ENCODE measurements at places on chromosomes 4 and X.

DNA sequence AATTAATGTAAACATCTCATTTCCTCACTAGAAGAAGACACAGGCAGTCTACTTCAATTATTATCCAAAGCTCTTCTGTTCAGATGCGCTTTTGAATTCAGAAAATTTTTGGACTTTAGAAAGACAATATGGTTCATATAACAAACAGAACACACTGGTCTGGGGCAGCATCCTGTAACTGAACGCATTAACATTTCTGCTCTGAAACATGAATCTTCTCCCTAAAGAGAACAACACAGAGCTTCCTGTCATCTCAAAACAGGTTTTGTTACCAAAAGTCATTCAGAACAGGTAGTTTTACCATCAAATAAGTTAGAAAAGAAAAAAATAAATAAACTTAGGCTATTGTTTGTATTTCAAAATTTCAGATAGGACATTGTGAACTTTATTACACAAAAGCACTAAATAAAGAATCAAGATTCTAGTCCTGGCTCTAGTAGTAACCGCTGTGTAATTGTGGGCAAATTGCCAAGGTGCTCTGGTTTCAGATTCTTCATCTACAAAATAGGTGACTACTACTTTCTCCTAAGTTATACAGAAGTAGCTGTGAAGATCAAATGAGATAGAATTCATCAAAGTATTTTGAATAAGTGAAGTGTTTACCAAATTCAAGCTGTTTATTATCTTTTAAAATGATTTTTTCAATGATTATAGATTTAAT lies 252.3 kb upstream of the RASGEF1B start:
- DNase-seq: no peak

GRCh38 chrX:107398115-107398514 lies 51.3 kb upstream of the FRMPD3 start:
- no peak for DNase-seq

DNA sequence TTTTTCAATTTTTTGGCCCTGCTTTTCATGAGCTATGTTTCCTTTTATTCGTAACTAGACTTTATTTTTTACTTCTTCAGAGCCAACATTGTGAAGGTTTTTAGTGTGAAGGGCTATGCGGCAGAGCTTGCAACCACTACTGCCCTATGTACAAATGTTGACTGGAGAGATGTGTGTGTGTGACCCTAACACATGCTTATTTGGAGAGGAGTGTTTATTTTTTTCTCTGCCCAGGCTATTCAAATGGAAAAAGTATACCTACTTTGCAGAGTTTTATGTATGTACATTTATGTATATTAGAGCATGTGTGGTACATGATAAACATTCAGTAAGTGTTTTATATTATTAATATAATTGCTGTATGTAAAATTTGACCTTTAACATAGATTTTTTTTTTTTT lies 86.5 kb downstream of the WWC2 start:
- no peak for DNase-seq

DNA sequence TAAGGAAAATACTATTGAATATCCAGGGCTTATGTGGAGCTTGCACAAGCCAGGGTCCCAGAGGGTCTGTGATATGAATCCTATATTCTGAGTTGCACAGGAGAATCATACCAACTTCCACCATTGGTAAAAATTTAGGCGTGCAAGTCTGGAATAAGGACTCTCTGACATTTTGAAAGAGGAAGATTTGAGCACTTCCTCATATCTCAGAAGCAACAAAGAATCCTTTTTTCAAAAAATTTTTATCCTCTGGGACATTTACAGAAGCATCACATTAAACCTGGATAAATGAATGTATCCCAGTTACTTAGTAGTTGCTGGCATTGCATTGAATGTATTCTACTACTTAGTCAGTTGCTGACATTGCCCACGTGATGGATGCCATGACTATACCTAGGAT lies 24.2 kb upstream of the CAMK2D start:
- DNase-seq: no peak

GRCh38 chr4:92104506-92104905 lies 199.3 kb upstream of the GRID2 start:
- no peak for DNase-seq

- no peak for DNase-seq
These were observed 143.9 kb downstream of the BCOR start for GRCh38 chrX:39953879-39954278.

- no peak for DNase-seq
These were observed 14.7 kb upstream of the C1QTNF7 start for GRCh38 chr4:15413010-15413622.

DNA sequence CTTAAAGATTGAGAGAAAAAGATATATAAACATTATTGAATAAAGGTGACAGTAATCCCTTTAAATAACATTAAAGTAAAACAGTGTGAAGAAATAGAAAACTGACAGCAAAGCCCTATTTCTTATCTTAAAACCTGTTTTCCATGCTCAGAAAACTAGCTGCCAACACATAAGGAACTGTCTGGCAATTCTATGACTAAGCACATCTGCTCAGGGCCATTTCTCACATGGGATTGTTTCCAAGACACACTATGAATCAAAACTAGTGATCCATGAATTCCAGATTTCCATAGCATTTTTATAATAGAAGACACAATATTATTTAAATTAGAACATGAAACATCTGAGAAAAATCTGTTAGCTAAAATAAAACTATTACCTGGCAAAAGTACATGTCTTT lies 113.4 kb downstream of the SCLT1 start:
- no peak for DNase-seq

- DNase-seq: no peak
These were observed 112.1 kb downstream of the TTC29 start for GRCh38 chr4:146833530-146833929.

DNA sequence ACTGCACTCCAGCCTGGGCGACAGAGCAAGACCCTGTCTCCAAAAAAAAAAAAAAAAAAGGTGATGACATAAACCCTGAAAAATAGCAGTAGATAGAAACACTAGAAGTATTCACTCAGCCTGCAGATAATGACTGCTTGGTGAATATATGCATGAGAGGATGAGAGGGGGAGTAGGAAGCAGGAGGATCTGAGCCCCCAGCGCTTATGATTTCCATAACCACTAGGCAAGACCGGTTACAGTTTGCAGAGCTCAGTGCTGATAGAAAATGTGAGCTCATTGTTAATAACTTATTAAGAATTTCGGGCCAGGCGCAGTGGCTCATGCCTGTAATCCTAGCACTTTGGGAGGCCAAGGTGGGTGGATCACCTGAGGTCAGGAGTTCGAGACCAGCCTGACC lies 40.8 kb upstream of the SLC34A2 start:
- no peak for DNase-seq

- DNase-seq: no peak
These were observed 39.3 kb downstream of the TASL start for GRCh38 chrX:30538271-30538670.

GRCh38 chr4:106384878-106385277 lies 16.3 kb upstream of the GIMD1 start:
- no peak for DNase-seq

GRCh38 chr4:13176741-13177142 lies 307.4 kb downstream of the RAB28 start:
- no peak for DNase-seq

DNA sequence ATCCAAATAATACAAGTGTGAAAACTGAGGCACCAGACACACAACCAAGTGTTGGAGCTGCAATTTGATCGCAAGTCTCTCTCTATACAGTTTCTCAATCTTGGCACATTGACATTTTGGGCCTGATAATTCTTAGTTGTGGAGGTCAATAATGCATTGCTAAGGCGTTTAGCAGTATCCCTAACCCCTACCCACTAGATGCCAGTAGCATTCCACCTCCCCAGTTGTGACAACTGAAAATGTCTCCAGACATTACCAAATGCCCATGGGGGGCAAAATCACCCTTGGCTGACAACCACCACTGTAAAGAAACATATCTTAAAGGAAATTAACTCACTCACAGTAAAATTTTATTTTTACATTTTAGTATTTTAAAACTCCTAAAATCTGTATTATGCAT lies 4.2 kb downstream of the NR3C2 start:
- no peak for DNase-seq

DNA sequence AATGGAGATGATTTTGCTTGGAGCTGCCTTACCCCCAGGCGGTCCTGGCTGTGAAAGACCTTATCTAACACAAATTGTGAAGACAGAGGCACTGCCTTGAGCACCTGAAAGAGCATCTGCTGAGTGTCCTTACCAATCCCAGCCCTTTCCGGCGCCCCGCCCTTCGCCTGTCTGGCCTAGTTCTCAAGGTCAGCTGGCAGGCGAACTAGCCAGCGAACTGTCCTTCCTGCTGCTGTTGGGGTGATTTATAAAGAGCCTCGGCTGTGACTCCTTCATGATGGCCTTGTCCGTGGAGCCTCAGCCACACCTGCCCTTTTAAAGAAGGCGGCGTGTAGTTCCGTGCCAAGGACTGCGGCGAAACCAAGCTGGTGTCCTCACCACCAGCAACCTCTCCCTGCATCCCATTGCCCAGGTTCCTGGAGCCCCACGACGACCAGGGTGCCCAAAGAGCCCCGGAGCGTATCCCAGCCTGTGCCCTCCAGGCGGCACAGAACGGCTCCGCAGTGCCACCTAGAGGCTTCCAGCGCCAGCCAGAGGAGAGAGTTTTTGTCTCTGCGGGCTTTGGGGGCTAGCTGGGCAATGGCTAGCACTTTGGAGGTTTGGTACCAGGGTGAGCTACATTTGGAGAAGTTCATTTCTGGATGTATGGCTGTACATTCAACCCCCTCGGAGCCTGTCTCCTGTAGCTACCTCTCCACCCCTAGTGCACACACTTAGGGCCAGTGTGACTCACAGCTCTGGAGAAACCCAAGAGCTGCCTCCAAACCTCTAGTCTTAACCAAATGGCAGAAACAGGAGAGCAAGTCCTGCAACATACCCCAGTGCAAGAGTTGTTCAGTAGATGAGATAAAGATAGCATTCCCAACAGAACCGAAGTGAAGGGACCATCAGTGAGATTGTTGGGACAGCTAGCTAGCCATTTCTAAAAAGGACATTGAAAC lies 36.8 kb upstream of the VMA21 start:
- DNase-seq: peak; percentile 50

DNA sequence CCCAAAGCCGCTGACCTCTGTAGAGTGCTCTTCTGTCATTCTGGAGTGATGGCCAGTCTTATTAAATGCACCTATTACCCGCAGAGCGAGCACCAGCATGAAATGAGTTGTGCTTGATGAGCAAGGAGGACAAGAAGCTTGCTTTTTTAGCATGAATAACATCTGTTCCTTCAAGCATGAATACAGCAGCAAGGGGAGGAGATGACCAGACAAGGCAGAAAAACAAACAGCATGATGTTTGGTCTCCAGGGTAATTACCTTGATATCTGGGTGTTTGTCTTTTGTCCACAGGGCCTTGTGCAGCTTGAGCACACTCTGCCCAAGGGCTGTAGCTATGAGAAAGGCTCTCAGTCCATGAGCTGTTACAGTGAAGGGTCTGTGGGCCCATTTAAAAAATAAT lies 324.8 kb upstream of the DDX53 start:
- DNase-seq: no peak

DNA sequence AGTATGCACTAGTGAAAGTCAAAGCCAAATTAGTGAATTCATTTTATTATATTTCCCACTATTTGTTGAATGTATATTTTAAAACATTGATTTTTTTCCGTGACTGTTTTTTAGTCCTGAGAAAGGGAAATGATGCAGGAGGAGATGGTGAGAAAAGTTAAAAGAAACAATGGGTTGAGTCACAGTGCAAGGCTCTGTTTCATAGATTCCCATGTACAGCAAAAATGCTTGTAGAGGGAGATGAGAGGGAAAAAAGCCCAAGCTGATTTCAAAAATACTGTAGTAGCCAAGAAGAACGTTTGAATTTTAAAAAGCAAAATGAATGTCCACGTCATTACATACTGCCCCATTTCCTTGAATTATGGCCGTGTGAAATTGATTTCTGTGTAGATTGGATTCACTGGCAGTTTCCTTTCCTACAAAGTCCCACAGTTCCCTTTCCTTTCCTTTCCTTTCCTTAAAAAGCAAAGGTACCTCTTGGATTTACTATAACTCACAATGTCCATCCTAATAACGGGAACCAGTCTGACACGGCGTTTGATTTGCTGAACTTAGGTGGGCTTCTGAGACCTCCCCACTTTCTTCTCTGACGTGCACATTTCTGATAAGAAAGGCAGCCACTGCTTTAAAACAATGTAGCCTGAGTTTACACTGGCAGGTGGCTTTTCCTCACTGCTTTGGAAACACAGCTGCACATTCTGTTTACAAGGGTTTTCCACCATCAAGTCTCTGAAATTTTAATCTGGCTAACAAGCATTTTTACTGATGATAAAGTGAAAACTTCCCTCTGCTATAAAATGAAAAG lies 63.7 kb downstream of the SPCS3 start:
- DNase-seq: no peak

DNA sequence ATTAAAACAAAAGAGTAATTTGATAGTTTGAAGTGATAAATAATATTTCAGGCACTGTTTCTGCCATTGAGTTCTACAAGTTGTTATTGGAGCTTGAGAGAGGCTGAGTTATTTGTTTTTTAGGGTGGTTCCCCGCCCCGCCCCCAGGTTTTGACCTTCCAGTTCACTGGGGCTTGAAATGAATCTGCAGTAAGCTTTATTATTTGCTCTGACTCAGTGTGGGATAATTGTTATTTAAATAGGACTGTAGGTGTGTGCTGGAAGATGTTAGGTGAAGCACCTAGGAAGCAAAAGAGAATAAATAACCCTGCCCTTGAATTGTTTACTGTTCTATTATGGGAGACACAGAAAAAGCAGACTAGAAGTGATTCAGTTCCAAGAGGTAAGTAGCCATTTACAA lies 81.2 kb upstream of the KCNIP4 start:
- DNase-seq: no peak

- DNase-seq: no peak
These were observed 689.8 kb downstream of the KCTD8 start for GRCh38 chr4:43758836-43759235.

GRCh38 chr4:94961420-94961819 lies 203.7 kb downstream of the BMPR1B start:
- no peak for DNase-seq

DNA sequence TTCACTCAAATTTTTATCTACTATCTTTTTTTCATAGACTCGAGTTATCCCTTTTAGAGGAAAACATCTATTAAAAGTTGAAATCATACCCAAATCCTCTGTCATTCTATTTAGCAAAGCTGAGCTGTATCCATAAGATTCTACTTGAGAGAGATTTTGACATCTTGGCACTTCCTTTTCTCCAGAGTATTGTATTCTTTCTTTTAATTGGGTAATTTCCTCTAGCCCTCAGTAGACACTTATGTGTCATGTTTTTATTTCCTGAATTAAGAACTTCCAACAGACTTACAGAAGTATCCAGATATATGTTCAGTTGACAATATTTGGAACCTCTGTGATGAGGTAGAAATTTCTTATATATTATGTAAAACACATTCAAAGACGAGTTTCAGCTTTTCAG lies 201.6 kb upstream of the NR3C2 start:
- DNase-seq: no peak

GRCh38 chr4:169143335-169143734 lies 127.4 kb downstream of the SH3RF1 start:
- no peak for DNase-seq

- no peak for DNase-seq
These were observed 8.1 kb downstream of the NEK1 start for GRCh38 chr4:169604131-169604900.

GRCh38 chrX:153333266-153333665 lies 687 bp upstream of the ZNF275 start:
- no peak for DNase-seq

GRCh38 chr4:157447195-157447594 lies 226.7 kb downstream of the GRIA2 start:
- no peak for DNase-seq
